ENCODE measurements at places on chromosomes 7 and 10.

GRCh38 chr10:61628151-61628874 is 34.4 kb upstream of the CABCOCO1 start:
- DNase-seq: peak; percentile 81

DNA sequence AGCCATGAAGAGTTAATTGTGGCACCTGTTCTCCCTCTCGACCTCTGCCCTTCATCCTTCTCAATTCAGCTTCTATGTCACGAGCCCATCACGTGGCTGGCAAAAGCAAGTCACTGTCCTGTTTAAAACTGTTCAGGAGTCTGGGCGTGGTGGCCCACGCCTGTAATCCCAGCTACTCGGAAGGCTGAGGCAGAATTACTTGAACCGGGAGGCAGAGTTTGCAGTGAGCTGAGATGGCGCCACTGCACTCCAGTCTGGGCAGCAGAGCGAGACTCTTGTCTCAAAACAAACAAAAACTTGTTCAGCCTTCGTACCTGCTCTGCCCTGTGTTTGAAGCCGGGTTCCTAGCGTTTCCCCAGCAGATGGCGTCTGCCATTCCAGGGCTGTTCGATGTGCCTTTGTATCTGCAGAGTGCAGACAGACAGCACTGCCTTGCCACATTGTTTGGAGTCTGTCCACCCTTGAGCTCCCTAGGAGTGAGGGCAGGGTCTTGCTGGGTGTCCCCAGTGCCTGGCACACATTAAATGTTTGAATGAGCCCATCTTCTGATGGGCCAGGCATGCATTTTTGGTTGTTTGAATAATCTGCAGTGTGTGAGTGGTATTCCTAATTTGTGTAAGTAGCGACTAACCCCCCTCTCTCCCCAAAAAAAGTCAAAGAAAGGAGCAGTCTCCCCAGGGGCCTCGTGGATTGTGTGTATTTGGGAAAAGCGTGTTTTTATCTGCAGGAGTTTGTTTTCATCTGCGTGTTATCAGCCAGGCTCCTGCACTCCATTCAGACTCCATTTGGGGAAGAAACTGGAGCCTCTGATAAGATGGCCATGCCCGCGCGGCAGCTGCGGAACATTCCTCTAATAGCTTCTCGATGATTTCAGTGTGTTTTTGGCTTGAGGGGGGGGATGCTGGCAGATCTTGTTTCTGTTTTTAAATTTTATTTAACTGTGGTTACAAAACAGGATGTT is 61.2 kb downstream of the DNAJB6 start:
- DNase-seq: peak; percentile 61

DNA sequence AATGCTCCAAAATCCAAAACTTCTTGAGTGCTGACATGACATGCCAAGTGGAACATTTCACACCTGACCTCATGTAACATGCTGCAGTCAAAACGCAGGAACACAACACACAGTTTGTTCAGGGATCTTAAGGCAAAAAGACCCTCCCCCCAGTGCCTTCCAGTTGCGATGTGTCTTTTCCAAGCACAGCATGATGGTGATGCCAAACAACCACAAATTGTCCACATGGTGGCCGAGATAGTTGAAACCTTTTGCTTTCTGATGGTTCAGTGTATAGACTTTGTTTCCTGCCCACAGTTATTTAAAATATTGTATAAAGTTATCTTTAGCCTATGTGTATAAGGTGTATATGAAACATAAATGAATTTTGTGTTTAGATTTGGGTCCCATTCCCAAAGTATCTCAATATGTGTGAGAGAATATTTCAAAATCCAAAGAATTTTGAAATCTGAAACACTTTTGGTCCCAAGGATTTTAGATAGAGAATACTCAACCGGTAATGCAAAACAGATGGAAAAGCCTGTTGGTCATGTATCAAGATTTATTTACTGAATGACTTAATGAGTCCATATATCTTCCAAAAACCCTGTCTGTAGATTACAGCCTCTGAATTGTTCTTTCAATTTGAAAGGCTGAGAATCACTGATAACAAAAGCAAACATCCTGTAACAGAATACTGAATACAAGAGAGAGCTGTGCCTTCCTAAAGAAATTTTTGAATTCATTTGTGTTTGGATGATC is 93.4 kb upstream of the OIT3 start:
- no peak for DNase-seq

DNA sequence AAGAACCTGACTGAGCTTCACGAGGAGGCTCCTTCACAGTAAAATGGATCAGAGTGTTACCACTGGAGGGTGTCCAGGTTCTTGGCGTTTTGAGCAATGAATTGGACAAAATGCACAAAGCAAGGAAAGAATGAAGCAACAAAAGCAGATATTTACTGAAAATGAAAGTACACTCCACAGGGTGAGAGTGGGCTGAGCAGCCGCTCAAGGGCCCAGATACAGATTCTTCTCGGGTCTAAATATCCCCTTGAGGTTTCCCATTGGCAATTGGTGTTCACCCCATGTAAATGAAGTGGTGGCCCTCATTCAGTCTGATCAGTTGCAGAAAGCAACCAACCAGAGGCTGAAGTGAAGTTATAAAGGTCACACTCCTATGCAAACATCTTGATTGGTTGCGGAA is 214.7 kb upstream of the SH2B2 start:
- DNase-seq: no peak

DNA sequence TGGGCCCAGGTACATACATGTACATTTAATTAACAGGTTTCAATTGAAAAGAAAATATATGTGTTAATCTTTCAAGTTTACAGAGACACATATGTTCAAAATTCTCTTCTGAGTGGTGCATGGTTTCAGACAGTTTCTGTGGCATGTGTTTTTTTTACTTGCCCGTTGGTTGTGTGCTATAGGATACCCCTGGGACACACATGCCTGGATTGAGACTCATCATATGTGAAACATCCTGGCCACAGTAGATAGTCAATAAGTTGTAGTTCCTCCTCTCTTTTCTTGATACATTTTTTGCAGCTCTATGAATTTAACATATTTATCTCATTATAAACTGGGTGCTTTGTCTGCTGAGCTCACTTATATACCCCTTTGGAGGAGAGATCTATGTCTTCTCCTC is 207.8 kb upstream of the CTBP2 start:
- no peak for DNase-seq

DNA sequence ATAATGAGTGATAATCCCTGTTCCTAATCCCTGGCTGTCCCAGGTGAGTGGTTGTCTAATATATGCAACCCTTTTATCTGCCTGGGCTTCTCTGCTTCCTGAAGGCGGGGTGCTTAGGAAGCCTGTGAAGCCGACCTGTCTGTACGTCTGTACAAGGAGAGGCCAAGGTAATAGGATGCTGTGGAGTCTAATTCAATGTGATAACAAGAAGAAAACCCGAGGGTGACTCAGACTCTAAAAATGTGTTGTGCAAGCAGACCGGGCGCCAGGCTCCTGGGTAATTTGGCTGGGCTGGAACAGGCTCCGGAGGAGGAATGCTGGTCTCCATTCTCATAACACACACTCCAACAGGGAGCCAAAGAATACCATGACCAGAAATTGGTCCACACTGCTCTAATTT is 43.6 kb downstream of the THNSL1 start:
- peak; percentile 74 for DNase-seq

- DNase-seq: peak; percentile 51
Observed at GRCh38 chr10:49539320-49539885, 482 bp upstream of the ERCC6 start.

- no peak for DNase-seq
Observed at GRCh38 chr10:28939281-28940157, 262.2 kb downstream of the BAMBI start.

GRCh38 chr7:30395676-30396075 is 82.9 kb downstream of the NOD1 start:
- no peak for DNase-seq

DNA sequence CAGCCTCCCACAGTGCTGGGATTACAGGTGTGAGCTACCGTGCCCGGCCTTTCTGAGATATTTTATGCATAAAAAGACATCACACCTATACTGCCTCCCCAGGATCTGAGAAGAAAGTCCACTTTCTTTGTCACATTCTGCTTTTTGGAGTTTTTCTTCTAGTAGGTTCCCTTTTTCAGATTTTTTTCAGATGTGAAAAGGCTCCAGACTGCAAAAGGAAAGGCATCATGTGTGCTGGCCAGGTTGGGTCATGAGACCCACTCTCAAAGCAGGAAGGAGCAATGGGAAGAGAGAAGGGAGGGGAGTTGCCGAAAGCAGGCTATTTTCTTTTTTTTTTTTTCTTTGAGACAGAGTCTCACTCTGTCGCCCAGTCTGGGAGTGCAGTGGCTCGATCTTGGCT is 10.8 kb downstream of the BLVRA start:
- no peak for DNase-seq

GRCh38 chr10:105615715-105616365 is 974.8 kb downstream of the SORCS3 start:
- no peak for DNase-seq

DNA sequence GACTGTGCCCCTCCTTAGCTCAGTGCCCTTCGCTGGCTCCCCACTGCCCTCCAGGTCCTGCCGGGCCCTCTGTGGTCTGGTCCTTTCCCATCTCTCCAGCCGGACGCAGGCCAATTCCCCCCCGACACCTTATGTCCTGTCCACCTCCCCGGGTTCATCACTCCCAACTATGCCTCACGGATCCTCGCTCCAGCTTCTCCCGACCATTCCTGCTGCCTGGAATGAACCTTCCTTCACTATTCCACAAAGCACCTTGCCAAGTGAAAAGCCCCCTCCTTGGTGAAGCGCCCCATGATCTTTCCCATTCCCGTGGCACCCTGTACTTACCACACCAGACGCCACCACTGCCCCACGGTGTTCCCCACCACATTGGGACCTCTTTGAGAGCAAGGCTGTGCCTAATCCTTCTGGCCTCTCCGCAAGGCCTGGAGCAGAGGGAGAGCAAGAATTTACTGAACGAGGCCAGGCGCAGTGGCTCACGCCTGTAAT is 47.2 kb downstream of the TMEM270 start:
- DNase-seq: no peak

- DNase-seq: no peak
Observed at GRCh38 chr10:14696821-14697220, 77.9 kb downstream of the FAM107B start.

DNA sequence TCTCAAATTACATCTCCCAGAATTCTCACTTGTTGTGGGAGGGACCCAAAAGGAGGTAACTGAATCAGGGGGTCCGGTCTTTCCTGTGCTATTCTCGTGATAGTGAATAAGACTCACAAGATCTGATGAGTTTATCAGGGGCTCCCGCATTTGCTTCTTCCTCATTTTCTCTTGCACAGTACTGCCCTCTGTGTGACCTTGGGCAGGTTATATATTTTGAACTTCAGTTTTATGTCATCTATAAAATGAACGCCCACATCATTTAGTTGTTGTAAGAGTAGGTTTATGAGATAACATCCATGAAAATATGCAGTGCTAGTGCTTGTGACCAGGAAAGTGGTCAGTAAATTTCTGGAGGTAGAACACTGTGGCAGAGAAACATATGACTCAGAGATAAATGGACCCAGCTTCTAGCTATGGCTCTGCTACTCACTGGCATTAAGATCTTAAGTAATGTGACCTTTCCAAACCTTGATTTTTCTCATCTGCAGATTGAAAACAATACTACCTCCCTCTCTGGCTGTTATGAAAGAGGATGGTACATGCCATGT is 44.3 kb downstream of the SCRN1 start:
- no peak for DNase-seq

GRCh38 chr10:103597003-103597402 is 103.5 kb downstream of the NEURL1 start:
- no peak for DNase-seq

DNA sequence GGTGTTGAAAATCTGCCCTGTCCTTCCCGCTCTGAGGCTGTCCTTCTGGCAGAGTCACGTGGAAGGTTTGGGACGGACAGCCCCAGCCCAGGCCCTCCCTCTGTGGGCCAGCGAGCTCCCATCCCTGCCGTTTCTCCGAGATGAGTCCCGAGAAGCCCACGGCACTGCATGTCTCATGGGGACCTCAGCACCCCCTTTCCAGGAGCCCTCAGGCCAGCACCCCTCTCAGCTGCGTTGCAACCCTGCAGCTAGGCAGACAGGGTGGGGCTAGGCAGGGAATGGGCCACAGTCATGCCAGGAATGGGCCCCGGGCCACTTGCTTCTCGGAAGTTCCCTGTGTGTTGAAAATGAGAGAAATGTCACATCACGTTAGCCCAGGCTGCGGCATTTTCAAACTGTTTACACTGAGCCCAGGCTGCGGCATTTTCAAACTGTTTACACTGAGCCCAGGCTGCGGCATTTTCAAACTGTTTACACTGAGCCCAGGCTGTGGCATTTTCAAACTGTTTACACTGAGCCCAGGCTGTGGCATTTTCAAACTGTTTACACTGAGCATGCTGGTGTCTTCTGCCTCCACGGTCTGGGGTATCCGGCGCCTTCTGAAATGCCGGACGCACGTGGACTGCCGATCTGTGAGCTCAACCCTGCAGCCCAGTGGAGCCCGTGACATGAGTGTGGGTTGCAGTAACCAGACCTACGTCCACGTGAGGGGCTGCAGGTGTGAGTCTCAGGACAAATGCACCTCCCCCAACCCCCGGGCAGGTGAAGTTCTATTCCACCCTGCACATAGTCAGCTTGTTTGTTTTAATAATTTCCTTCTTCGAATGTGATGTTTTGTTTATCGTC is 42.6 kb downstream of the FAM20C start:
- DNase-seq: peak; percentile 38

GRCh38 chr7:47282790-47283496 is 299.0 kb downstream of the TNS3 start:
- no peak for DNase-seq

DNA sequence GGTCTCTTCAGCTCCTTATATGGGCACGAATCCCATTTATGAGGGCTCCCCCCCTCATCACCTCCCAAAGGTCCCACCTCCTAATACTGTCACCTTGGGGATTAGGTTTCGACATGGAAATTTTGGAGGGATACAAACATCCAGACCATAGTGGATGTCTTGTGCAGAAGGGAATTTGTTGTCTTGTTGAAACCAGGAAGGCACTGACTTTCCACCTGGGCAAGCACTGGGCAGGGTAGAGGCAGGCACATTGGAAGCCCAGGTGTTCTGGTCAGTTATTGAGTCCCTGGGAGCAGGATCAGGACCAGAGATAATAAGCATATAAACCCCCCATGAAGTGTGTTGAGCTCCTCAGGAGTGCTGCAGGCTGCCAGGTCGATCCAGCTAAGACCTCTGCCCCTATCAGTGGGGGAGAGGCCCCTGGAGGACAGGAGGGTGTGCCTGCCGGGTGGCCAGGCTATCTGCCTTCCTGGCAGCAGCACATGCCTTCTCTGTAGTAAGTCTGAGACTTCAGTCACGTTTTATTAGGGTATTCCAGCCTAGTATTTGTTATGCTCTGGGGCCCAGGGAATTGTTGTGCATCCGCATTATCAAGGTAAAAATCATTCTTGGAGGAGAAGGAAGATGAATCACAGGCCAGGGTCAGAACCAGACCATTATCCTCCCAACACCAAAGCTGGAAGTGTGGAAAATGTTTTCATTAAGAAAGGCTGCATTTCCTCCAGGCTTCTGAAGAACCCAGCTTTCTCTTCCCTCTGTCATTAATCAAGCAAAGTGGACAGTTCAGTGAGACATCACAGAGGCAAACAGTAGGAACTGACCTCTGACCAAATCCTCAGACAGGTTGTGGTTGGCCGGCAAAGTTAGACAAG is 503.1 kb downstream of the GRID1 start:
- no peak for DNase-seq

GRCh38 chr7:75850235-75850634 is 28.6 kb upstream of the RHBDD2 start:
- DNase-seq: no peak
